ENCODE measurements at places on chromosomes 11 and 22.

- DNase-seq = no peak
These were observed 103.2 kb downstream of the SLC1A2 start for GRCh38 chr11:35316161-35316560.

DNA sequence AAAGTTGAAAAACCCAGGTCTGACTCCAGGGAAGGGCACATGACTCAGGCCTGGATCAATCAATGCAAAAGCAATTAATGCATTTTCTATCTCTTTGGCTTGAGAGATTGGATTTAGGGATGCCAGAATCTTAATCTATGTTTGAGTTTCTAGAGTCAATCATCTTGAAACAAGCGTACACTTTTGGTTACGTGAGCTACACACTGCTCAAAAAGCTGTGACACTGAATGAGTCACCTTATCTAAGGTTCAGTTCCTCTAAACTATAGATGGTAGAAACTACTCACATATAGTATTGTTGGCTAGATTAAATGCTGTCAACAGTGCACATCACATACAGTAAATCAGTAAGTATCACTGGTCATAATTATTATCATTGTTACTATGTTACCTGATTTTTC, 24.2 kb downstream of the MRE11 start:
- no peak for DNase-seq

DNA sequence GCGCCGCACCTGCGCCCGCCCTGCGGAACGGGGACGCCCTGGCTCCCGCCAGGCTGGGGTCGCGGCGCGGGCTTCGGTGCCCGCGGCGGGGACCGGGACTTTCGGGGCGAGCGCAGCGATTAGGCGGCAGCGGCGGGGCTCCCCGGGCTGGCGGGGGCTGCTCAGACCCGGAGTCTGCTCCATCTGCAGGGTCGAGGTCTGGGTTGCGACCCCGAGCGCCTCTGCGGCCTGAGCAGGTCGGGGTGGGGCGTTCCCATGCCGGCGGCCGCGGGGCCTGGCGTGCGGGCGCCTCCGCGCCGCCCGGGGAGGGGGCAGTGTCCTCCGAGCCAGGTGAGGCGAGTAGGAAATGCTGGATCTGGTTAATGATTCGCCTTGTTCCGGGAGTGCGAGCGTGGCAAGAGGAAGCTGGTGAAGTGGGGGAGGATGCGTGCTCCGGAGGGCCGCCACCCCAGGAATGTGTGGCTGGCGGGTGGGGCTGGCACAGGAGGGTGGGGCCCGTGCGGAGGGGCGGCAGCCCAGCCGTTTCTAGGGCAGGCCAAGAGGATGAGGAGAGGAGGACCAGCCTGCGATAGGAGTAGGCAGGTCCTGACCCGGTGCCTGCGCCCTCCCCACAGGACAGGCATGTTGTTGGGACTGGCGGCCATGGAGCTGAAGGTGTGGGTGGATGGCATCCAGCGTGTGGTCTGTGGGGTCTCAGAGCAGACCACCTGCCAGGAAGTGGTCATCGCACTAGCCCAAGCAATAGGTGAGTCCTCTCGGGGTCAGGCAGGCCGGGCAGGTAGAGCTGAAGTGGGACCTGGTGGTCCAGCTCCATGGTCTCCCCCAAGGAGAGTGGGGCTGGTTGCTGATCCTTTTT, 606 bp downstream of the RASSF7 start:
- DNase-seq = no peak

DNA sequence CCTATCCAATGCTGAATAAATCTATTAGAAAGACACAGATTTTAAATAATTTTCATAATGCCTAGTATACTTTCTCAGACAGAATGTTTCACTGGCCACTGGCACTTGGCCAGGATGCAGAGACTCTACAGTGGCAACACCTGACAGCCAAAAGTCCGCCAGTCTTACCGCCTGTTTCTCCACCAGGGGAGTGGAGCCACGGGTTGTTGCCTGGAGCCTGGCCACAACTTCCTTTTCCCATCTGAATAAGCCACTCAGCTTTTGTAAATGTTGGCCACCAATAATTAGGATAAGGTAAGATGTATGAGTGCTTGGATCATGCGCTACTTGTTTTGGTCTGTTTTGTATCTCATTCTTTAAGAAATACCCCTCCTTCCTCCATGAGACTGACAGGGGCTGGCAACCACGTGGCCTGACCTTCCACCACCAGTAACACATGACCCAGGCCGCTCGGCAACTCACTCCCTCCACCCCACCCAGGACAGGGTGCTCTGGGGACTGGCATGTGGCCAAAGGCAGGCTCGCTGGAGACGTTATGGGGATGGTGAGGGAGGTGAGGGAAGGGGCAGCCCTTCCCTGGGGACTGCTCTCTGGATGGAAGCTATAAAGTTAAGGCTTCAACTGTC, 93.0 kb upstream of the BID start:
- peak; percentile 79 for DNase-seq

GRCh38 chr11:116733969-116734508, 38.7 kb downstream of the BUD13 start:
- no peak for DNase-seq

DNA sequence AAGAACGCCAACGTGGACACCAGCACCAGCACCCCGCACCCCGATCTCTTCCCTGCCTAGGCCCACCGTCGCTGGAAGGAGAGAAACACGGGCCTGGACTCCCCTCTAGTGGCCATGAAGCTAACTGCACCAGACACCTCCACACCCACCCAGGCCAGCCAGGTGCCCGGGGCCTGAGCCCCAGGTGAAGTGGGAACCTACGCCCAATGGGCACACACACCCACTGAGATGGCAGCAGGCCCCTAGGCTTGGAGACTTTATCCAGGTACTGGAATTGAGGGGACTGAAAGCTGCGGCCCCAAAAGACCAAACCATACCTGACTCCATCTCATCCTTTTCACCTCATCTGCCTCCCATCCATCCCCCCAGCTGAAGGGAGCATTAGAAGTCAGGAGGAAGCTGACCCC, 81.0 kb downstream of the BUD13 start:
- DNase-seq = peak; percentile 69

DNA sequence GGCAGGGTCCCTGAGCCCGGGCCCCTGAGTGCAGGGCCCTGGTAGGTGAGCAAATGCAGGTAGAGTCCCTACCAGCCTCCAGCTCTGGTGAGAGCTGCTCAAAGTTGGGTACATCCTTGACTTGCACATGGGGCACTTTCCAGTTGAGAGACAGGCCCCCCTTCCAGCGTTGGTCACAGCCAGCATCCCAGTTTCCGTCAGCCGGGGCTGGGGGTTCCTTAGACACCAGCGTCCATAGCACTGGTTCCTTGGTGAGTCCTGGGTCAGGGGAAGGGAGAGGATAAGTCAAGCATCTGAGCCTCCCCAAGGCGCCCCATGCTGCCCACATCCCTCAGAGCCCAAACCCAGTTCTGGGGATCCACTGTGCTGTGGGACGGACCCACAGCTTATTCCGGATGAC, 5.6 kb downstream of the PNPLA5 start:
- DNase-seq = peak; percentile 39
